ENCODE measurements at places on chromosomes 11 and 22. TPM values are rescaled to one million over a fixed set of nuclear protein-coding genes. Genes with fewer than 3 reads are reported as not detected.
A peak's percentile ranks its signal among the peaks of the same experiment; 100 is the strongest.

Gene NAALADL1
- total RNA-seq = not detected

Gene CCDC87
- not detected for total RNA-seq

Gene CST6
- not detected for total RNA-seq

Gene ME3
- 2.7 TPM for total RNA-seq

Gene UBQLNL
- total RNA-seq = not detected

Gene CDCA5
- total RNA-seq = 42.5 TPM

Gene OR52N2
- not detected for total RNA-seq

Gene CRYBA4
- total RNA-seq = not detected

Gene CHRM1
- total RNA-seq = 1.3 TPM

Gene XKR3
- not detected for total RNA-seq

Gene ASPHD2
- 3.4 TPM for total RNA-seq

Gene OOSP2
- not detected for total RNA-seq

Gene FADS3
- 32.7 TPM for total RNA-seq

Gene UEVLD
- 8.2 TPM for total RNA-seq

Gene P2RX6
- total RNA-seq = 10.0 TPM

Gene PYGM
- total RNA-seq = not detected

Gene OR2AT4
- total RNA-seq = not detected

DNA sequence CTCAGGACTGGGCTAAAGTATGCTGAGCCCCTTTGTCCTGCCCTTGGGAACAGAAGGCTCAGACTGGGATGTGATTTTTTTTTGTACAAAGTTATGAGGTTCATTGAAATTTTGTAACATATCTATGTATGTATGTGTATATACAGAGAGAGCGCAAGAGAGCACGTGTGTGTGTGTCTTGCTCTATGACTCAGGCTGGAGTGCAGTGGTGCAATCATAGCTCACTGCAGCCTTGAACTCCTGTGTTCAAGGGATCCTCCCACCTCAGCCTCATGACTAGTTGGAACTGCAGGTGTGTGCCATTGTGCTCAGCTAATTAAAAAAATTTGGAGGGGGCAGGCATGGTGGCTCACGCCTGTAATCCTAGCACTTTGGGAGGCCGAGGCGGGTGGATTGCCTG lies 5.7 kb downstream of the TMEM25 start:
- no peak for DNase-seq

- DNase-seq = no peak
Measured at GRCh38 chr11:20474176-20474881, 86.8 kb downstream of the PRMT3 start.

- no peak for DNase-seq
Measured at GRCh38 chr11:86230921-86231434, 13.6 kb upstream of the EED start.

GRCh38 chr11:70019576-70020011 lies 58.5 kb upstream of the ANO1 start:
- peak; percentile 14 for DNase-seq

DNA sequence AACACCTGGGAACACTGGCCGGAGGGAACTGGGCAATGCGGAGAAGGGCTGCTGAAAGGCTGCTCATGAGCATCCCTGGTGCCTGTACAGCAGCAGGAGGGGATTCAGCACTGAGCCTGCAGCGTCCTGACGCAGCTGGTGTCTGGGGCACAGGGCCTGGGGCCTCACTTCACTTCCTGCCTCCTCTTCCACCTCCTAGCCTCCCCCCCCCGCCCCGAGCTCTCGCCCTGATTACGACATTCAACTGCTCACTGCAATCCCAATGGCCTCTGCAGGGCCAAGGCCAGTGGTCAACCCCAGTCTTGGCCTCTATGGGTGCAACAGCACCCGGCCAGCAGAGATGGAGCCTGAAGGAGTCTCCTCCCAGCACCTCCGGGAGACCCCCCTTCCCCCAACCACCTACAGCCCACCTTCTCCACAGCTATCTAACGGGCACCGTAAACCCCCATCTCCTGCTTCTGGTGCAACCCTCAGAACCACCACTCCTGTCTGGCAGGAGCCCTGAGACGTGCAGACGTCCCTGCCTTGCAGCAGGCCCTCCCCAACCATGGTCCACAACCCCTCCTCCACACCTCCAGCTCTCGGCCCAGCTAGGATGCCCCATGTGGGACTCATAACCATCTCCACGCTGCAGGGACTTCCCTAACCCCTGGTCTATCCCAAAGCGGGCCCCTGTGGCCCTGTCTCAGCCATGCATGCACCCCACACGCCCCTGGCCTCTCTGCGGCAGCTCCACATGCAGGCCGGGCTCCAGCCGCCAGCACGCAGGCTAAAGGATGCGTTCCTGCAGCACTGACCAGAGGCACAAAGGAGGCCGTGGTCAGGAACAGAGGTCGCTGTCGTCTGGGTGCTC lies 38.2 kb downstream of the BRD1 start:
- DNase-seq = no peak

GRCh38 chr11:121801781-121802180 lies 314.2 kb downstream of the BLID start:
- no peak for DNase-seq

GRCh38 chr22:35938226-35938625 lies 90.4 kb downstream of the RBFOX2 start:
- DNase-seq = no peak

GRCh38 chr11:94141511-94142307 lies 13.1 kb downstream of the PANX1 start:
- DNase-seq = no peak

- DNase-seq = no peak
Measured at GRCh38 chr22:43256976-43257545, 70.1 kb upstream of the TTLL12 start.

DNA sequence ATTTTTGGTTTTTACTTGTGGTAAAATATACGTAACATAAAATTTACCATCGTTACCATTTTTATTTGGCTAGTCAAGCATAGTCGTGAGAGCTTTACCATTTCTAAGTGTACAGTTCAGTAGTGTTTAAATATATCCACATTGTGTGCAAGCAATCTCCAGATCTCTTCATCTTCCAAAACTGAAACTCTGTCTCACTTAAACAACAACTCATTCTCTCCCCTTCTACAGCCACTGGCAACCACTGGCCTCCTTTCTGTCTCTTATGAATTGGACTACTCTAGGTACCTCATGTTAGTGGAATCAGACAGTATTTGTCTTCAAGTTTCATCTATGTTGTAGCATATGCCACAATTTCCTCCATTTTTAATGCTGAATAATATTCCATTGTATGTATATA lies 37.4 kb downstream of the SMC1B start:
- DNase-seq = no peak

DNA sequence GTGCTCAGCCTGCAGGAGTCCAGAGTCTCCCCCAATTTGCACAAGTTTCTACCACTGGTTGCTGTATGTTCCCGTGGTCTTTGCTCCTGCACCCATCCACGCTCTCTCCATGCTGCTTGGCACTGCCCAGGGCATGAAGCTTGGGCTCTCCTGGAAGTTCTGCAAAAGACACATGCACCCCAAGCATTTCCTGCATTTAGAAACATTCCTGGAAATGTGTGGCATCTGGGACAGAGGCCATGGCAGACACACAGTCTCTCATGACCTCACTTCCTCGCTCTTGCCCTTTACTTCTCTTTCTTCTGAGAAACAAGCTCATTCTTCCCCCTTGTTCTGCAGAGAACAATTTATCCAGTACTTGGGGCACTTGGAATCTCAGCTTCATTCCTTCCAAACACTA lies 489.5 kb downstream of the BUD13 start:
- DNase-seq = no peak

- DNase-seq = no peak
Measured at GRCh38 chr11:28631148-28631547, 523.0 kb downstream of the METTL15 start.

GRCh38 chr11:59611570-59612565 lies 3.7 kb downstream of the OSBP start:
- DNase-seq = no peak

- no peak for DNase-seq
Measured at GRCh38 chr11:44939673-44940395, 10.8 kb downstream of the TP53I11 start.

- no peak for DNase-seq
Measured at GRCh38 chr11:2767071-2767470, 67.3 kb upstream of the KCNQ1OT1 start.

DNA sequence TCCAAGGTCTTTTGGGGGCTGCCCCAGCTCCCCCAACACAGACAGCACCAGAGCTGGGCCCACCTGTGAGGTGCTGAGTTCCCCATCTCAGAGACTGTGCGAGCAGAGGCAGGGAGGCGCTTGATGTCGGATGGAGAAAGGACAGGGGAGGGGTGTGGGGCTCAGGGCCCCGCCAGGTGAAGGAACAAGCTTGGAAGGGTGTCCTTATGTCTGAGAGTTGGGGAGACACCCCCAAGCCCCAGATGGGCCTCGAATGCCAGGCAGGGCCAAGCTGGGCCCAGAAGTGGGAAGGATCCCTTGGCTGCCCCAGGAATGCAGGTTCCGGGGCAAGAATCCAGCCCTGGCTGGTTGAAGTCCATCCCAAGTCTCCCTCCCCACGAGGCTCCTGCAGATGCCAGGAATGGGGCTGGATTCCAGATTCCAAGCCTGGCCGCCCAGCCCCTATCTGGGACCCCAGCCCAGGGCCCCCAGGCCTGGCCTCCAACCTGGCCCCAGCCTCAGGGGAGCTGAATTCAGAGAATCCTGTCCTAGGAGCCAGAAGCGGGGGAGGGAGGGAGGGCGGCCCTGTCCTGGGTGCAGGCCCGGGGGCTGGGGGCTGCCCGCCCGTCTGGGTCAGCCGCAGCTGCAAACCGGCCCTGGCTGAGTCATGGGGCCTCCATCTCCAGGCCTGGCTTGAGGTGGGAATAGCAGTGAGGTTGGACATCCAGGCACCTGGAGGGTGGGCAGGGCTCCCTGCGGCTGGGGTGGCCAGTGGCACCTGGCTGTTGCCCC lies 50.9 kb downstream of the CDKN1C start:
- no peak for DNase-seq

DNA sequence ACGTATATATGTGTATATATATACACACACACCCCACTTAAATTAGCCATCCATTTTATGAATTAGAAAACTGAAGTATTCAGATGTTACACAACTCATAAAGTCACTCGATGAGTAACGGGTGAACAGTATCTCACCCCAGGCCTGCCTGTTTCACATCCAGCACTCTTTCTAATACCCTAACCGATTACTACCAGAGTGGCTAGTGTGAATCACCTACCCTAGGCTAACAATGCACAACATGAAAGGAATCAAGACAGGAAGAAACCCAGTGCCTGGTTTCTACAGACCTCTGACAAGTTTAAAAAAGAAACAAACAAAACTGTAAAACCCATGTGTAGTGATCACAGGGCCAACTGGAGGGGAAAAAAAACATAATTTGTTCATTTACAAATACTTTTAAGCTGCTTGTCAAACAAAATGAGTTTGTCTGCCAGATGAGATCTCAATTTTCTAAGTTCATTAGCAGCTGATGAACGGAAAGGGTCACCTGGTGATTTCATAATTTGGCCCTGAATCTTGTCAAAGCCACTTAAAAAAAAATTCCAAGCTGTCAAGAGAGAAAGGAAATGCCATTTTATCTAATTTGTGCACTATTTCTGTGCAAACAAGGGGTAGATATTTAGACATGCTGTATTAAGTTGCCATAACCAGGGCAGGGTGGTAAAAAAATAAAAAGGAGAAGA lies 134.8 kb downstream of the LARGE1 start:
- peak; percentile 60 for DNase-seq

GRCh38 chr11:58926695-58927094 lies 12.6 kb upstream of the GLYATL1 start:
- DNase-seq = no peak

DNA sequence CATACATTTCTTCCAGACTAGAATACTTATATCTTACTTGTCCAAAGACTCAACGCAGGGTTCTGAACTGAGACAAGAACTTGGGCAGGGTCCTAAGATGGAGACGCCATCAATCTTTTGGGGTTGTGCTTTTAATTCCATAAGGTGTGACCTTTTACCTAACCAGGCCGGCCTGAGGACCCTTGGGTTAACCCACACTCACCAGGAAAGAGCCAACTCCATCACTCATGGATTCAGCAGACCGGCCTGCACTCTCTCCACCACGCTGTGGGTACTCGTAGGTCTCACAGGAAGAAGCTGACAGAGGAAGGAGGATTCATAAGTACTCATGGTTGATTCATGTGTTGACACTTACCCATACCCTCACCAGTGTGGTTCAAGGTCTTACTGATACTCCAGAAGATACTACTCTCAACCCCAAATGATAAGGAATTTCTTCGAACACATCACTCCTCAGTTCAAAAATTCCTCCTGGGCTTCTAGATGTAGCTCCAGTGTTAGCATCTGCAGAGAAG lies 36.2 kb downstream of the USP35 start:
- DNase-seq = no peak

- no peak for DNase-seq
Measured at GRCh38 chr11:76795936-76796441, 12.8 kb downstream of the TSKU start.

- DNase-seq = no peak
Measured at GRCh38 chr22:23158516-23159290, 13.4 kb downstream of the RAB36 start.

GRCh38 chr11:115199481-115200069 lies 304.6 kb downstream of the CADM1 start:
- DNase-seq = no peak

DNA sequence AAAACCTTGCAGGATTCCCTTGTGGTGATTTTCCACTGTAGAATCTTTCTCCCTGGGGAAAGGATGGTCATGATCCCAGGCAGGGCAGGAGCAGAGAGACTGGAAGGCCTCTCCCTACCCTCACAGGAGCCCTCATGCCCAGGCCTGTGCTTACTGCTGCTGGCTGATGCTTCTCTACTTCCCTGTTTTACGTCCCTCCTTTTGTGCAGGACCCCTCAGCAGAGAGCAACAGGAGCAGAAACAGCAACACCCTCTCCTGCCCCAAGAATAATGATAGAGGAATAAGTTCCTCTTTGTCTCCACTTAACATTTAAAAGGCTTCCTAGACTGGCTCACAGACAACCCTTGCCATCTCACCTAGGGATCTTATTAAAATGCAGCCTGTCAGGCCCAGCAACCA lies 3.6 kb downstream of the ISX start:
- no peak for DNase-seq

DNA sequence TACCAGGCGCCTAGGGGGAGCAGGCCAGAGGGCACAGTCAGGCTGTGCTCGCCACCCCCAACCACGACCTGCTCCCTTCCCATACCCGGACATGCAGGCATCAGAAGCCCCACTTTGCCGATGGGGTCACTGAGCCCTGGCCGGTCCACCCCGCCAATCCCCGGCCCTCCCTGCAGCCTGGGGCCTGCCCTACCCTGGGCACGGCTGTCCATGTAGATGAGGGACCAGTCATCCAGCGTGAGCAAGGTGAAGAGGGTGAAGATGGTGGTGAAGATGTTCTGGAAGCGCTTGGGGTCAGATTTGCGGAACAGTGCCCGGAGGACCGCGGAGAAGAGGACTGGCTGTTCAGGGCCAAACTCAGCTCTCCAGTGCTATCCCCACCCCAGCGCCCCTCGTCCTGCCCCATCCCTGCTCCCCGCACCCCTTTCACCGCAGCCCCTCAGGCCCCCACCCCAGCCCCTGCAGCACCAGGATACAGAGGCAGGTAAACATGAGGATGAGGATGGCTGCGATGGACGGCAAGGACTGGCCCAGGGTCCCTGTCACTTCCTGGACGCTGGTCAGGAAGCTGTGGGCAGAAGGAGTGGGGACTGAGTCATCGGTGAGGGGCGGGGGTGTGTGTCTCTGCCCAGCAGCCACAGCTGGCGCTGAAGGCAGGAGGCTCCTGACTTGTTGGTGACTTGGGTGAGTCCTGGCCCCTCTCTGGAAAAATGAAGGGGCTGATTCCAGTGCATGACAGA lies 5.5 kb downstream of the CATSPER1 start:
- DNase-seq = peak; percentile 91

- no peak for DNase-seq
Measured at GRCh38 chr11:23556163-23556750, 696.0 kb upstream of the CCDC179 start.

GRCh38 chr11:121473064-121473777 lies 20.5 kb upstream of the SORL1-AS1 start:
- DNase-seq = peak; percentile 57
